ENCODE measurements at places on chromosomes 3 and 15.

DNA sequence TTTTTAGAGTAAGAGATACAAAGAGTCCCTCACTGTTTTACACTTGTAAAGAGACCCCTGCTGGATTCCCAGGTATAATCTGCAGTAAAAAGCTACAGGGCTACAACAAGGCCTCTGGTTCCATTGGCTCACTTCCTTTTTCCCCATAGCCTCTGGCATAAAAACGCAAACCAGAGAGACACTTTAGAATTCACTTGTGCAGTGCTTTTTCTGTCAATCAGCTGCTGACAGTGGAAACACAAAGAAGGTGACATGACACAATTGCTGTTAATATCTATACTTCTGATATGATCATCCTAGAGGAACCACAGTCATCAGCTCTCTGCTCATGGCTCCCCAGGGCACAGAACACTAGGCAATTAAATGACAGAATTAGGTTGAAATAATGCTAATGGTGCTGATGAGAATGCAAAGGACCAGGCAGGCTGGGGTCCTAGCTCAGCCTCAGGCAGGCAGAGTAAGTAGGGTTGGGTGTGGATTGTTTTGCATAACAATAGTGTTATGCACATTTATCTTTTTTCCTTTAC is 667.9 kb upstream of the CFAP20DC start:
- H3K27ac ChIP-seq: no peak overlapping the region
- no peaks in the 10 kb centered on the region for H3K36me3 ChIP-seq
- DNase-seq: no peak
- no peaks in the 10 kb centered on the region for H3K4me1 ChIP-seq
- no peaks in the 10 kb centered on the region for H3K27me3 ChIP-seq

DNA sequence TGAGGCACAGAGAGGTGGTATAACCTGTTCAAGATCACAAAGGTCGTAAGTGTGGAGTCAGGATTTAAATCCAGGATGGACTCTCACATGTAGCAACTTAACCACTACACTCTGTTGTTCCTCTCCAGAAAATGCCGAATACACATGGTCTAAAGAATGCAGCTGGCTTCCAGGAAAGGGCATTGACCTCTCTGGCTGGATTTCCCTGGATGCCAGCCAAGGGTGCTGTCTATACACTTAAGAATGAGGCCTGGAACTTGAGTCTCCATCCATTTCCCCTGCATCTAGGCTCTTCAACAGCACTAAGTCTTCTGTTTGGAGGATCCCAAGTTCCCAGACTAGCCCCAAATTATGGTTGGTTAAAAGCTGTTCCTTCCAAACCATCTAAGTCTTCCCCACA is 60.5 kb downstream of the CERS3 start:
- no peak overlapping the region for H3K27ac ChIP-seq
- DNase-seq: no peak
- no peak overlapping the region for H3K4me3 ChIP-seq
- H3K36me3 ChIP-seq: no peaks in the 10 kb centered on the region
- no peaks in the 10 kb centered on the region for H3K4me1 ChIP-seq
- H3K27me3 ChIP-seq: no peaks in the 10 kb centered on the region

DNA sequence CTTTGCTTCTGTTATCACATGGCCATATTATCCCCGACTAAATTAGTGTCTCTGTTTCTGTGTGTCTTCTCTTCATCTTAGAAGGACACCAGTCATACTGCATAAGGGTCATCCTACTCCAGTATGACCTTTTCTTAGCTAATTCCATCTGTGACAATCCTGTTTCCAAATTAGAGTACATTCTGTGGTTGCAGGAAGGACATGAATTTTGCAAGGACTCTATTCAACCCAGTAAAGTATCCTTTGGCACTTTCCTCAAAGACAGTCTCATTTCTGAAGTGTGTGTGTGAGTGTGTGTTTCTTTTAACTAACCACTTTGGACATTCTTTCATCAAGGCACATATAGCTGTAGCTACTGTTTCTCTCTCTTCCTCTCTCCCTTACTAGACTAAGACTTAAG is 15.2 kb upstream of the MME start:
- peaks cover 19% of the 10 kb centered on the region for H3K4me1 ChIP-seq
- DNase-seq: no peak
- H3K4me3 ChIP-seq: no peak overlapping the region
- no peaks in the 10 kb centered on the region for H3K27me3 ChIP-seq
- H3K27ac ChIP-seq: peak overlapping the region; percentile 72
- no peaks in the 10 kb centered on the region for H3K36me3 ChIP-seq

GRCh38 chr3:38567498-38567897 is 71.4 kb downstream of the EXOG start:
- no peak overlapping the region for H3K4me3 ChIP-seq
- H3K36me3 ChIP-seq: no peaks in the 10 kb centered on the region
- no peak for DNase-seq
- no peak overlapping the region for H3K27ac ChIP-seq
- no peaks in the 10 kb centered on the region for H3K4me1 ChIP-seq

GRCh38 chr3:52682016-52682415 is 3.7 kb downstream of the PBRM1 start:
- no peak overlapping the region for H3K4me3 ChIP-seq
- no peaks in the 10 kb centered on the region for H3K27me3 ChIP-seq
- H3K4me1 ChIP-seq: peaks cover 41% of the 10 kb centered on the region
- H3K27ac ChIP-seq: peak overlapping the region; percentile 85
- peaks cover 26% of the 10 kb centered on the region for H3K36me3 ChIP-seq
- DNase-seq: peak; percentile 96

DNA sequence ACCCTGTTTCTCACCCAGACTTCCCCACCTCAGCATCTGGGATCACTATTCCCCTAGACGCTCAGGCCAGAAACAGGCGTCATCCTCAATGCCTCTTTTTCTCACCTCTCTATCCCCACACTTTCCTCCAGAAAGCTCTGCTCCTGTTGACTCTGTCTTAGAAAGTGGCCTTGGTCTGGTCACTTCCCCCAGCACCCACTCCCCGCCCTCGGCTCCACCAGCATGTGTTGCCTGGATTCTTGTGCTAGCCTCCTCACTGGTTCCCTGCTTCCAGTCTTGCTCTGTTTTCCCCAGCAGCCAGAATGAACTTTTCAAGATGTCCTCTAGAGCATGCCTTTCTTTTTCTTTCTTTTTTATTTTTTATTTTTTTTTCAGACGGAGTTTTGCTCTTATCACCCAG is 39.7 kb upstream of the ESYT3 start:
- H3K27me3 ChIP-seq: no peaks in the 10 kb centered on the region
- no peak for DNase-seq
- H3K36me3 ChIP-seq: peaks cover 13% of the 10 kb centered on the region
- H3K27ac ChIP-seq: no peak overlapping the region

DNA sequence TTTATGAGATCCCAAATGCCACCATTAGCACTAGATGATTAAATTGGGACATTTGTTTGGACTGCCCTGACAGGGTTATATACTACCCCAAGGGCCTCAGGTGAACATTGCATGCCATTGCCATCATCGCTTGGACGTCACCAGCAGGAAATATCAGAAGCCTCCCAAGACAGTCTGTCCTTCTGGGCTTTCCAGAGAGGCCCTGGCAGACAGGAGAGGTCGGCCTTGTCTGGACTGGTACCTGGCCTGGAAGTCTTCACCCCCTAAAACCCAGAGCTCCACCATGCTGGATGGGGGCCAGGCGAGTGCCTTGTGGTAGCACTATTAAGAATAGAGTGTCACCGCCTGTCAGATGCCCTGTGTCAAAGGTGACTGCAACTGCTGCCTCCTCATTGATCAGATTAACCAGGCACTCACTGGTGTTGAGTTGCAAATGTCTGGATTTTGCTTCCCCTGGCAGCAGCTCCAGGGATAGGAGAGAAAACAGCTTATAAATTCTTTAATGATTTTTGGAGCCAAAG is 324.1 kb upstream of the RASGRP1 start:
- H3K4me3 ChIP-seq: no peak overlapping the region
- H3K27ac ChIP-seq: no peak overlapping the region
- no peaks in the 10 kb centered on the region for H3K27me3 ChIP-seq
- H3K4me1 ChIP-seq: peaks cover 44% of the 10 kb centered on the region
- no peaks in the 10 kb centered on the region for H3K36me3 ChIP-seq

GRCh38 chr3:99668044-99668443 is 29.6 kb downstream of the COL8A1 start:
- peaks cover 62% of the 10 kb centered on the region for H3K4me1 ChIP-seq
- no peak overlapping the region for H3K4me3 ChIP-seq
- H3K36me3 ChIP-seq: peaks cover 46% of the 10 kb centered on the region
- DNase-seq: no peak
- H3K27me3 ChIP-seq: no peaks in the 10 kb centered on the region

DNA sequence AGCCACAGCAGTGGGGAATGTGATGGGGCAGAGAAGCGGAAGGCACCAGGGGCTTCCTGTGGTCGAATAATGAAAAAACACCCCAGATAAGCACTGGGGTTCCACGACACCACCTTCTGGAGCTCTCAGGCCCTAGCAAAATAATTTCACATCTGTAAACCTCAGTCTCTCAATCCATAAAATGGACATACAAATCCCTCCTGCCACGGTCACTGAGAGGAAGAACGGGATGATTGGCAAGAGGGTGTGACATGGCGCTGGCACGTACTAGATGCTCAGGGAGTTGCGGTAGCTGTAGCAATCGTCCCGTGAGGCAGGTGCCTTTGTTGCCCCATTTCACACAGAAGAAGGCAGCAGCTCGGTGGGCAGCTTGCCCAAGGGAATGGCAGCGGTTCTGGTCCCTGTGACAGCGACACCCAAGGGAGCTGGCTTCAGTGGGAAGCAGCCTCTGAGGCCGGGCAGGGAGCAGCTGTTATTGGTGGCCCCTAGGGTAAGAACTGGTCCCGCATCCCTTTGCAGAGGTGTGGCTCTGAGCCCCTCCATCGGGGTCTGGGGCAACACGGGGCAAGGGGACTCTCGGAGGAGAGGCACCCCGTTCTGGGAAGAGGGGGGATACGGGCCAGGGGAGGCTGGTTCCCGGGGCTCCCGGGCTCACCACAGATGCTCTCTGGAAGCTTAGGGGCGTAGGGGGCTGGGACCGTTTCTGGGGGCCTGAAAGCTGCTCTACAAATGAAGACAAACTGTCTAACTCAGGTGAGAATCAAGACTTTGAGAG is 114.0 kb upstream of the ALDH1A3 start:
- no peaks in the 10 kb centered on the region for H3K27me3 ChIP-seq
- peaks cover 28% of the 10 kb centered on the region for H3K4me1 ChIP-seq
- H3K4me3 ChIP-seq: no peak overlapping the region
- peak; percentile 53 for DNase-seq
- H3K36me3 ChIP-seq: no peaks in the 10 kb centered on the region
- H3K27ac ChIP-seq: no peak overlapping the region

DNA sequence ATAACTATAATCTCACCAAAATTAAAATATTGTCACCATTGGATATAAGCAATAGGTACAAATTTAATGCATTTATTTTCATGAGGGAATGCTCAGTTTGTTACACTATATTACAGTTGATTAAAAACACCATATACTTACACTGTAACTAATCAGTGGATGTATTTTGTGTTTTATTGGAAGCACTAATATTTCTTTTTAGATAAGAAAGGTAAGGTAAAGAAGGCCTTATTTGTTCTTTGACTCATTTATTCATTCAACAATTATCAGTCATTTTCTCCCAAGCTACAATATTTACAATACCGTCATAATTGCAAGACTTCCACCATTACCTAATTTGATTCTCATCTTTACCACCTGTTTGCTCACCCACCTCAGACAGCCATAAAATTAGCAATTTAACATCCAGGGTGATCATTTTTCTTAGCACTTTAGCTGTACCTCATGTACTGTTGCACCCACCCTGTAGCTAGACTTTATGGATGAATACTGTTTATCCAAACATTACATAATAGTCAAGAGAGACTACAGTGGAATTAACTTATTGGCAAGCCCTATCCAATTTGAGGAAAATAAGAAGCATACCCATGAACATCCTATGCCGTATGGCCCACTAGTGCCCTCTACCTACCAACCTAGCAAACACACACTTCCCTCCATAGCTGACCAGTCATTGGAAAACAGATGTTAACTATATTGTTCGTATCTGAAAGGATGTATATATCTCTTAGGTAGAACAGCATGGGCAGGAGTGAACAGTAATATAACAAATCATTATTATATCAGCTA is 229.6 kb downstream of the BBX start:
- no peak overlapping the region for H3K27ac ChIP-seq
- H3K36me3 ChIP-seq: peaks cover 2% of the 10 kb centered on the region
- H3K4me1 ChIP-seq: no peaks in the 10 kb centered on the region

DNA sequence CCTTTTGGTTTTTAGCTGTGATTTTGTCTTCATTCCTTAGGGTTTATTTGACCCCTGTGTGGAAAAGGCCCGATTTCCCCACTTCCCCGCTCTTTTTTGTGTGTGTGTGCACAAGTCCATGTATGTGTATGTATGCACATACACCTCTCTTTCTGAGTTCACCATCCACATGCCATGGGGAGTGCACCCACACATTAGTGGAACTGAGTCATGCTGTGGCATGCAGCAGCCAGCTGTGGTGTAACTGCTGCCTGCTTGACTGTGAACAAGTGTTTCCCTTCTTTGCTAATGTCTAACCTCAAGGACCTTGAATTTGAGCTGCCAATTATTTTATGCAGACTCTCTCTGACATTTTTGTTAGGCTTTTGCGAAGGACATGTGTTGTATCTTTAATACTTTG is 434.9 kb upstream of the TPM1 start:
- H3K27me3 ChIP-seq: no peaks in the 10 kb centered on the region
- H3K27ac ChIP-seq: peak overlapping the region; percentile 80
- H3K4me1 ChIP-seq: peaks cover 37% of the 10 kb centered on the region
- peak; percentile 59 for DNase-seq
- H3K4me3 ChIP-seq: no peak overlapping the region

DNA sequence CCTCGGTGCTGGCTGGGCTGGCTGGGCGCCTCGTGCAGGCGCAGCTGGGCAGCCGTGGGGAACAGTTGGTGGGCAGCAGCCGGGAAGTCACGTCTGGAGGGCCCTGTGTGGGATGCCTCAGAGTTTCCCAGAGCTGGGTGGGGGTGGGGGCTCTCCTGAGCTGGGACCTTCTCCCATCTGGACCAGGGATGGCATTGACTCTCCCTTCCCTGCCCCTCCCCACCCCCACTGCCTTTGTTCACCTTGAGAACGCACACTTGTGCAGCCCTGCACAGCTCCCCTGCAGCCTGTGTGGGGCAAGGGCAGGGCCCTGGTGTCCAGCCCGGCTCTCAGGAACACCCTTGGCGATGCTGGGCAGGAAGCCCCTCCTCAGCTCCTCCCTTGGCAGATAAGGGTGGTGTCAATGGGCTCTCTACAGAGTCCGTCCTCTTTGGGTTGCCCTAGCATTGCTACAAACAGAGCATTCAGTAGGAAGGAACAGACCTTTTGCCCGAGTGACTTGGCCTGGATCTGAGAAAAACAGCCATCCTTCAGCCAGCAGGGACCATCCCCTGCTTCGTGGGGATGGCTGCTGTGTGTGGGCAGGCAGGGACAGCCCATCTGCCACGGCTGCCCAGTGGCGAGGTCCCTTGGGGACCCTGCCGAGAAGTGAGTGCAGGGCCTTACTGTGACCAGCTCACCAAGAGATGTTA is 25.5 kb upstream of the KLF13 start:
- H3K27ac ChIP-seq: no peak overlapping the region
- H3K36me3 ChIP-seq: no peaks in the 10 kb centered on the region
- no peaks in the 10 kb centered on the region for H3K4me1 ChIP-seq
- H3K4me3 ChIP-seq: no peak overlapping the region

DNA sequence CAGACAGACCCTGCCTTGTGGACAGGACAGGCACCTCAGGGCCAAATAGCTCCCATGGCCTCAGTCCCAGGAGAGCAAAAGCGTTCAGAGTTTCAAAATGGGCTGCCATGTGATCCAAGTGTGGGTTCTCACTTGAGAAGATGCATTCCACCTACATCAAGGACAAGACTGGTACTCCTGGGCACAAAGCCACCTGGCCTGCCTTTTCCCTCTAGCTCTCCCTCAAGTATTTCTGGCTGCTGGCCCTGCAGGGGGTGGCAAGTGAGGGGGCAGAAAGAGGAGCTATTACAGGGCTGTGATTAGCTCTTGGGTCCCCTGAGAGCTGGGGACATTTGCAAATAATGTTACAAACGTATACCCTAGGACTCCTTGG is 6.5 kb upstream of the COL7A1 start:
- H3K4me1 ChIP-seq: peaks cover 22% of the 10 kb centered on the region
- H3K4me3 ChIP-seq: no peak overlapping the region
- H3K27ac ChIP-seq: no peak overlapping the region
- peak; percentile 53 for DNase-seq
- peaks cover 80% of the 10 kb centered on the region for H3K36me3 ChIP-seq
- H3K27me3 ChIP-seq: no peaks in the 10 kb centered on the region

All from osteoblast (primary cell).